ENCODE measurements at places on chromosomes 13 and 19. TPM values are rescaled to one million over a fixed set of nuclear protein-coding genes. Genes with fewer than 3 reads are reported as not detected.

DNA sequence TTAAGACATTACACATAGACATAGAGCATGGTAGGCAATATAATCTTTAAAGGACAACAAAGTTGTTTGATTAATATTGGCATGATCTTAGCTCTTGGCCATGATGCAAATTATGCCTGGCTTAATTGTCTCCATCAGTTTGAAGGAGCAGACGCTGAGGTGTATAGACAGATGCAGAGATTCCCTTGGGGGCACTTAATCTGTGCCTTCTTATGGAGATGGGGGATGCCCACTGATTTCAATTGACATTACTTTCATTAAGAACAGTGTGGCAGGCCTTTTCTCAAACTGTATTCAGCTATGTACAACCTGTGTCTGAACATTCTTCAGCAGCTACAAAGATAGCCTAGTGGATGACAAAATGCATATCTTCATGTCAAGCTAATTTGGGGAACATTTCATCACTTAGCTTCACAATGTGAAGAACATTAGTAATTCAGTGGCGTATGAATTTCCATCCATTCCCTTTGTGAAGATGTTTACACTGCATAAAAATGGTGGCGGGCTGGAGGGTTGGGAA is 85.3 kb upstream of the MYCBP2 start:
- no peaks in the 10 kb centered on the region for H3K27me3 ChIP-seq
- H3K27ac ChIP-seq = no peak overlapping the region
- no peaks in the 10 kb centered on the region for H3K4me1 ChIP-seq
- no peak overlapping the region for H3K4me3 ChIP-seq
- no peaks in the 10 kb centered on the region for H3K36me3 ChIP-seq
- DNase-seq = no peak

GRCh38 chr13:104426435-104426834 is 1360.2 kb upstream of the SLC10A2 start:
- no peak for DNase-seq
- no peak overlapping the region for H3K27ac ChIP-seq
- H3K4me1 ChIP-seq = no peaks in the 10 kb centered on the region
- H3K36me3 ChIP-seq = no peaks in the 10 kb centered on the region

The IRGC gene
- total RNA-seq = not detected

The UFM1 gene
- total RNA-seq = 65.7 TPM

The C19orf12 gene
- 21.6 TPM for total RNA-seq

The SLC6A16 gene
- 0.49 TPM for total RNA-seq

- H3K4me3 ChIP-seq = peak overlapping the region; percentile 3
- H3K27me3 ChIP-seq = no peaks in the 10 kb centered on the region
- H3K27ac ChIP-seq = peak overlapping the region; percentile 81
- no peaks in the 10 kb centered on the region for H3K36me3 ChIP-seq
Measured at GRCh38 chr13:50529154-50529882, 314.2 kb downstream of the DLEU7 start.

DNA sequence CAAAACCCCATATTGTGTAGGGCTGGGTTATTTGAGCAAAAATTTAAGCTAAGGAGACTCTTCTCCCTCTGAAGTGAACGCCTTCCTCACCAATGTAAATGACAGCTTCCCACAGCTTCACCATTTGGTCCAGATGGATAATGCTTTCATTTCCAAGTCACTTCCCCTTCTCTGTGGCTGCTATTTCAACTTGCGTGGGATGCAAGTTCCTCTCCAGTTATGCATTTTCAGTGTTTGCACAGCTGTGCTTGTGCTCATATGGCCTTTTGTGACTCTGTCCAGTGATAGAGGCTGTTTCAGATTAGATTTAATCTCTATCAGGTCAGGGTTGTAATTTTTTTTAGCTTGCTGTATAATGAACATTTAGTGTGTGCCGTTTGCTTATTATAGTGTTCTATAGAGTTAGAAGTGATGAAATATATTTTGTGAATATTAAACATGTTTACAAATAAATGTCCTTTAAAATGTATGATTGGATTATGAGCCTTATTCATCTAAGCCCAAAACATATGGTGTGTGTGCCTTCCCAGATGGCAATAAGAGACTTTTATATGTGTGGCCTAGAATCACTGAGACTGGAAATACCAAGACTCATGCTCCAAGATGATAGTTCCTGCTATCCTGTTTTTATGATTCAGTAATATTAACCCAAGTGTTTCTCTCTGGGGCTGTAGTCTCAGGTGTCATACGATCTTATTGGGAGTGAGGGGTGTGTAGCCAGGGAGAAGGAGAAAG is 86.6 kb downstream of the TNFRSF19 start:
- peaks cover 23% of the 10 kb centered on the region for H3K4me1 ChIP-seq
- peak overlapping the region; percentile 48 for H3K27ac ChIP-seq
- H3K36me3 ChIP-seq = no peaks in the 10 kb centered on the region
